Hair follicular keratinocyte (primary cell): ENCODE measurements at places on chromosomes 4 and X. TPM values are rescaled to one million over a fixed set of nuclear protein-coding genes. Genes with fewer than 3 reads are reported as not detected.

HHIP gene
- under 0.01 TPM in 1 of 2 replicates, not detected in the other for total RNA-seq

CXorf49B gene
- total RNA-seq = not detected in 2 replicates

RAI2 gene
- total RNA-seq = not detected in 2 replicates

PRR32 gene
- total RNA-seq = not detected in 2 replicates

CT45A5 gene
- total RNA-seq = not detected in 2 replicates

GPR173 gene
- total RNA-seq = 0.08 TPM in 1 of 2 replicates, not detected in the other

CYSLTR1 gene
- not detected in 2 replicates for total RNA-seq

CNGA1 gene
- 0.08 and 0.19 TPM in 2 replicates for total RNA-seq

MFAP3L gene
- 2.0 and 3.1 TPM in 2 replicates for total RNA-seq

RHOXF2B gene
- total RNA-seq = not detected in 2 replicates

ZDHHC9 gene
- 22.4 and 25.9 TPM in 2 replicates for total RNA-seq

EREG gene
- total RNA-seq = 77.0 and 84.1 TPM in 2 replicates

PAGE4 gene
- total RNA-seq = not detected in 2 replicates

ATOH1 gene
- total RNA-seq = not detected in 2 replicates

ADH7 gene
- total RNA-seq = 0.08 TPM in 1 of 2 replicates, not detected in the other

TMEM47 gene
- 1.6 and 5.8 TPM in 2 replicates for total RNA-seq

C4orf51 gene
- total RNA-seq = not detected in 2 replicates

DCAF8L2 gene
- not detected in 2 replicates for total RNA-seq

SORCS2 gene
- total RNA-seq = 0.31 TPM in 1 of 2 replicates, not detected in the other

RIPPLY1 gene
- not detected in 2 replicates for total RNA-seq
